Activated naive CD4-positive, alpha-beta T cell (primary cell): ENCODE measurements at places on chromosomes 16 and 17.

- no peak for DNase-seq
These were observed 141.2 kb downstream of the AATF start for GRCh38 chr17:37089956-37090355.

- DNase-seq = no peak
These were observed 7.2 kb upstream of the GPRC5C start for GRCh38 chr17:74424657-74425056.

- no peak for DNase-seq
These were observed 32.4 kb upstream of the ENPP7 start for GRCh38 chr17:79698146-79698846.

- no peak for DNase-seq
These were observed 1.3 kb upstream of the ZACN start for GRCh38 chr17:76077584-76078110.

GRCh38 chr16:4505356-4506147, 29.4 kb downstream of the HMOX2 start:
- DNase-seq = peak; percentile 69

GRCh38 chr16:15620611-15621195, 22.3 kb downstream of the MARF1 start:
- DNase-seq = no peak

DNA sequence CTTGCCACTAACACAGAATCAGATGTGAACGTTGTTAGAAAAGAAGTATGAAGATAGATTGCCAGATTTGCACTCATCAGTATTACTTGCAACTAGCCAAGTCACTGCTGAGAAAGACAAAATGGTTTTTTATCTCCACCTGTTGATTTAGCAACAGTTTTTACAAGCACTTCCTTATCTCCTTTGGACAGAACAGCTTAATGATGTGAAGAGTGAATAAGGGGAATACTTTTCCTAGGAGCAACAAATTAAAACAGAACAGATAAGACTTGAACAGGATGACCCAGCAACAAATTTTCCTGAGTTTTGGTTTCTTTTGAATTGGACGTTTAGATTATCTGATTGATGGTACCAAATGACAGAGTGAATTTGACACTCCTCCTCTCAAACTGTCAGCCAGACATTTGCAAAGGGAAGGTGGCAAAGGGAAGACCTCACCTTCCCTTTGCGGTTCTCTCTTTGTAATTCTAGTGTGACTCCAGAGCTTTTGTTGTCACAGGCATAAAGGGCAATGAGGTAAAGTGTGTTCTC, 130.6 kb downstream of the NLK start:
- DNase-seq = no peak

- no peak for DNase-seq
These were observed 322.4 kb upstream of the CDH5 start for GRCh38 chr16:66044089-66044488.

DNA sequence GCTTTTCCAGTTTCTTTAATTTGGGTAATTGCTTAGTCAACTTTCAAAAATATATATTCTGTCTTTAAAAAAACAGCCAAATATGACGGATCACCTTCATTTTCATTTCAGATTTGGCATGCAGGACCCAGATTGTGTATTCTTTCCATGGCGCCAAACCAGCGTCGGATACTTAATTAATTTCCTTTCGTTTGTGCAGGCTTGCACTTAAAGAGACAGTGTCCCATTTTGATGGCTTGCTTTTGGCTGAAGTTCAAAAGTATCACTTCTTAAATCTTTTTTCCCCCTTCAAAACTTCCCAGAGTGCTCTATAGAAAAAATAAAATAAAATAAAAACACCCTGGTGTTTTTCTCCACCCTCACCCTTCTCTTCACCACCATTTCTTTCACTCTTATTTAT, 394.5 kb upstream of the SOX9 start:
- no peak for DNase-seq

DNA sequence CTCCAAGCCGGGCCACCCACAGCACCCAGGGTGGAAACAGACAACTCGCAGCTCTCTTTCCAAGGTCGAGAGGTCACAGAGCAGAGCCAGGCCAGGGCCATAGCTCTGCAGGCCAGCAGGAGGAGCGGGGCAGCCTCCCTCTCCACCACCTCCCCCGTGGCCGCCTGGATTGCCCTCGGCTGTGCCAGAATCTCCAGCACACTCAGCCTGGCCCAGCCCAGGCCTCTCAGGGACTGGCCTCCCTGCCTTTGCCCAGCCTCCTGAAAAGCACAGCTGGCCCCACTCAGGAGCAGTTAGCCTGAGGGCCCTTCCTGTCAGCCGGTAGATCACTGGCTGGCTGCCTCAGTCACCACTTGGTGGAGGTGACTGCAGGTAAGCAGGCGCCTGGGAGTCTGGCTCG, 85.8 kb upstream of the SEC14L1 start:
- DNase-seq = no peak

DNA sequence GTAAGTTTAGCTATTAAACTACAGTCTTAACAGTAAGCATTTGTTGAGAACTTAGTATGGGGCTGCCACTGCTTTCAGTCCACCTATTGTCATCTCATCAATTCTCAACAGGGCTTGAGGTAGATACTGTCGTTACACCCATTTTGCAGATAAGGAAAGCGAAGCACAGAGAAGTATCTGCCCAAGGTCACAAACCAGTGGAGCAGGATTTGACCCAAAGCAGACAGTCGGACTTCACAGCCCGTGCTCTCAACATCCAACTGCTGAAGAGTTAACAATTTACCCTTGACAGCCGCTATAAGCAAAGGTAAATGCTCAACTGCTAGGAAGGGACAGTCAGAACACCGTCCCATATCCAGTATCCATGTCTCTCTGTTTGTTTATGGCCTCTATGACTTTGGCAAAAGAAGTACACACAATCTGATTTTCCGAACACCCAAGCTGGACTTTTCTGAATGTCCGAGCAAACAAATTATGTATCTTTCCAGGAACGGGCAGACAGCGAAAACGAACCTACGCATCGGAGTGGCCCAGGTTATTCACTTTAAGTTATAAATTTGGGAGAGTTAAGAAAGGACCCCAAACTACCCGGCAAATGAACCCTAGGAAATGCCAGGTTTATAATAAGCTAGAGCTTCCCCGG, 1.2 kb downstream of the SIAH1 start:
- DNase-seq = no peak

GRCh38 chr16:6993544-6993943, 339.1 kb upstream of the RBFOX1 start:
- no peak for DNase-seq

- DNase-seq = no peak
These were observed 151.7 kb downstream of the CNTNAP4 start for GRCh38 chr16:76428858-76429257.

GRCh38 chr17:51630101-51630671, 369.8 kb downstream of the UTP18 start:
- no peak for DNase-seq

- DNase-seq = no peak
These were observed 130.4 kb downstream of the C16orf78 start for GRCh38 chr16:49504023-49504364.

DNA sequence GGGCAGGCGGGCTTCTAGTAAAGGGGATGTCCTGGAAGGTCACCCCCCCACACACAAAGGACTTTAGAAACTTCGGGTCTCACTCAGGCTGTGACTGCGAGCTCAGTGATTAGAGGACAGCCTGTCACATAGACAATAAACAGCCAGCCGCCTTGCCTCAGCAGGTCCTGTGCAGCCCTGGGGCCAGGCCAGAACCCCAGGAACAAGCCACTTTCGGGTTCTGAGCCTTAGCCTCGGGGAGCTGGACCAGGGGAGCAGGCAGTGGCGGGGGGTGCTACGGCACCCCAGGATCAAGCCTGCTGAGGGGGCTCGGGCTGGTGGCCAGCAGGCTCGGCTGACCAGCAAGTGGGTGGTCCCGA, 1.1 kb downstream of the GAS7 start:
- DNase-seq = no peak

GRCh38 chr16:57151369-57151768, 34.5 kb downstream of the PSME3IP1 start:
- no peak for DNase-seq

DNA sequence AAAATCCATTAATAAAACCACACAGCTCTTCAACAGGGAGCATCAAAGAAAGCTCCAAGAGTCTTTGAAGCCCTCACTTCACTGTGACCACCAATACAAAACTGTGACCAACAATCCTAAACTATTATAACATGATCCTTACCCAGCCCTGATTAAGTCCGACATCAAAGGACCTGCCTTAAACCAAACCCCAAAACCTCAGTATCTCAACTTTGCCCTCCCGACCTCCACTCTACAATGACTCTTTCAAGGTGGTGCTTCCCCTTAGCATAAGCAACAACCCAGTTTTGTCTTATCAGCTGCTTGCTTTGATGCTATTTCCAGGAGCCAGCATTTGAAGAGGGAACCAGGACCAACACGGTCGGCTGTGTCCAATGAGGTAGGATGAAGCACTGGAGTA, 8.5 kb upstream of the PRSS22 start:
- no peak for DNase-seq

GRCh38 chr17:72614871-72615626, 477.4 kb downstream of the SLC39A11 start:
- no peak for DNase-seq

- DNase-seq = no peak
These were observed 31.0 kb upstream of the ARL4D start for GRCh38 chr17:43367737-43368242.

GRCh38 chr17:9833922-9834321, 8.2 kb downstream of the GLP2R start:
- DNase-seq = no peak

DNA sequence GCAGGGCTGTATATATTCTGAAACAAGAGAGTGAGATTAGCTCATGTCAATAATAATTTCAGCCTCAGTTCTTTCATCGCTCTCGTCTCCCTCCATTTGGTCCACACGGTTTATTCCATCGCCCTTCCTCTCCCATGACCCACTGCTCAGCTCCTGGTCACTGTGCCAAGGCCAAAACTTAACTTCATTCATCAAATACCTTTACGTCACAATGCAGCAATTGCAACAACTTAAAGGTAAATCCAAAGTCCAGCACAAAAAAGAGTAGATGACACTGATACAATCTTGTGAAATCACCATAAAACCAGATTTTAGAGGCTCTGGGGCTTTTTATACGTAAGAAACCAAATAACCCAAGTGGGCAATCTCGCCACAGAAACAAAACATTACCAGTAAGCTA, 72.0 kb downstream of the ANKRD11 start:
- DNase-seq = no peak

- no peak for DNase-seq
These were observed 117.8 kb downstream of the METRNL start for GRCh38 chr17:83196973-83197880.

- DNase-seq = no peak
These were observed 17.0 kb upstream of the THAP11 start for GRCh38 chr16:67825119-67825518.

GRCh38 chr16:58299757-58300349, 5.0 kb upstream of the PRSS54 start:
- DNase-seq = no peak

DNA sequence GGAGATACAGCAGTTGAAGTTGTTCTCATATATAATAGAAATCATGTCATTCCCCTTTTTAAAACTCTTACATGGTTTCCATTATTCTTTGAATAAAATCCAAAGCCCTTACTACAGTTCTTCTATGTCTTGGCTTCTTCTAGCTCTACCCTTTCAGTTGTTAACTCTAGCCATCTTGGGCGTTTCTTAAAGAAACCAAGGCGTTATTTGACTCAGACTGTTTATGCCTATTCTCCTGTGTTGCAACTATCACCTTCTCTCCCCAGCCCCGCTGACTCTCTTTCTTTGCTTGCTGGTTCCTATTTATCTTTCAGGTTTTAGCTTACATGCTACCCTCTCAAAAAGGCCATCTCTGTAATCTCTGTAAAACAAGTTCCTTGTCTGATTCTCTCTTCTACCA, 32.7 kb downstream of the NFATC3 start:
- DNase-seq = no peak

DNA sequence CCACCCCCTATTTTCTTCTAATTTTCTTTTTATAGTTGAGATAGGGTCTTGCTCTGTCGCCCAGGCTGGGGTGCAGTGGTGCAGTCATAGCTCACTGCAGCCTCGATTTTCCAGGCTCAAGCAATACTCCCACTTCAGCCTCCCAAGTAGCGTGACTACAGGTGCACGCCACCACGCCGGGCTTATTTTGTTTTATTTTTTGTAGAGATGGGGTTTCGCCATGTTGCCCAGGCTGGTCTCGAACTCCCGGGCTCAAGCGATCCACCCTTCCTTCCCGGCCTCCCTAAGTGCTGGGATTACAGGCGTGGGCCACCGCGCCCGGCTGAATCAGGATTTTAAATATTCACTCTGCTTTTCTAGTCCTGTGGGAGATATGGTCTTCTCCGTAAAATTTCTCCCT, 941 bp upstream of the GDPD1 start:
- DNase-seq = no peak

GRCh38 chr17:142876-143784, 5.8 kb downstream of the SCGB1C2 start:
- DNase-seq = no peak

- no peak for DNase-seq
These were observed at the start of gene CDH13 for GRCh38 chr16:82626791-82627261. Gene CDH13, plus strand, starts transcription at chr16:82626969.

DNA sequence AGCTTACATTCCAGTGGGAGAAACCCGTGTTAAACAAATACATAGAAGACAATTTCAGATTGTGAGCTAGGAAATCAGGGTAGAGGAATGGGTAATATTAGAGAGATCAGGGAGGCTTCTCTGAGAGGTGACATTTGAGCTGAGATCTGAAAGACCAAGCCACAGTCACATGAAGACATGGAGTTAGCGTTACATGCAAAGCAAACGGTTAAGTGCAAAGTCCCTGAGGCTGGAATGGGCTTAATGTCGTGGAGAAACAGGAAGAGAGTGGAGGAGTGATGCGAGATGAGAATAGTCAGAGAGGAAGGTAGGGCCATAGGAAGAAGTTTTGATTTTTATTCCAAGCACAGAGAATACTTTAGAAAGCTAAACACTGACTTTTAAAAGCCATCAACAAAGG, 246.1 kb downstream of the IRX3 start:
- no peak for DNase-seq

- no peak for DNase-seq
These were observed 41.8 kb downstream of the PAFAH1B1 start for GRCh38 chr17:2635241-2635640.

DNA sequence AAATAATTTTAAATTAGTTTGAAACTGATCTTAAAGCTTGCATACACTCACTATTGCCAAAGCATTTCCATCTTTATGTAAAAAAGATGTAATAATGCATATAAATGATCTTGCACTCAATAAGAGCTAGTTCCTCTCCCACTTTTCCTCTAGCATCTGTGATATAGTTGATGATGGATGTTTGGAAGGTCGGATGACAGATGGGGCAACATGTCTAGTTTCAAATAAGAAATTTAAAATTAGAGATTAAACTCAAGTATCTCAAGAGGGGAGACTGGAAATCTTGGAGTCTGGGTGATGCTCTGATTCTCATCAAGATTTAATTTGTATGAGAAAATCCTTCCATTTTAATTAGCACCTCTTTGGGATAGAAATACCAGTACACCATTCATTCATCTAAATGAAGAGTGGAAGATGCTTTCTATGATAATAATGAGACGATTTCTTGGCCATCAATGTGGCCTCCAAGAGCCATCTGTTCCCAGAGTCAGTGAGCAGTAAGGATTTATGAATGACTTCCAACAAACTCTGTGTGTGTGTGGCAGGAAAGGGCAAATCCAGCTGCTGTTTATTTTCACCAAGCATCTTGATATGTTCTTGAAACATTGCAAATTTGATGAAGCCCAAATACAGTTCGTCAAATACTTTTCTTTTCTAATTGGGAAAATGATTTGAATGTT, 616.3 kb upstream of the CDH8 start:
- no peak for DNase-seq

GRCh38 chr17:10328971-10329923, 43.6 kb downstream of the MYH13 start:
- no peak for DNase-seq

GRCh38 chr16:88770461-88771293, 14.3 kb downstream of the PIEZO1 start:
- DNase-seq = no peak

GRCh38 chr16:57000271-57001025, 11.1 kb downstream of the NLRC5 start:
- DNase-seq = no peak
